ENCODE measurements at places on chromosomes 16 and 17.
A peak's percentile ranks its signal among the peaks of the same experiment; 100 is the strongest.

- DNase-seq = no peak
Measured at GRCh38 chr16:85288869-85289660, 176.8 kb upstream of the CIBAR2 start.

GRCh38 chr16:55101026-55101425 lies 170.4 kb downstream of the IRX5 start:
- DNase-seq = no peak

- no peak for DNase-seq
Measured at GRCh38 chr17:35807371-35808144, 1.7 kb upstream of the TAF15 start.

- no peak for DNase-seq
Measured at GRCh38 chr16:82067042-82067803, 32.2 kb downstream of the HSD17B2 start.

GRCh38 chr17:81967533-81968395 lies 6.8 kb upstream of the NOTUM start:
- DNase-seq = peak; percentile 74

Data from GM18507 (cell line).